ENCODE measurements at places on chromosomes 13 and 19.

DNA sequence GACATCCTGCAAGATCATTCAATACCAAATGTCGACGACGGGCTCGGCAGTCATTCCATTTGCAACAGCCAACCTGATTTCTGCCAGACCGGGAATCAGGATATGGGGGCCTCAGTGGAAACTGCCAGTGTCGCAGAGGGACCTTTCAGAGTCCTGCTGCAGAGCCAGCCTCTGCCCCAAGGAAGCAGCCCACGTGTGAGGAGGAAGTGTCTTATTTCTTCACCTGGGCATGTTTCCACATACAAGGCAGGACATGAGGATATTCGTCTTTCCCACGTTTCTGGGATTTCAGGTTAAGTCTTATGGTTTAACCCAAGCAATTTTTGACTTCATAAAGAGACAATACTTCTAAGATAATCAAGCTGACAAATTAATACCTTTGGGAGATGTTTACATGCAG is 69.9 kb downstream of the ABCC4 start:
- DNase-seq = no peak

GRCh38 chr13:73607489-73608156 is 526.6 kb downstream of the KLF12 start:
- DNase-seq = no peak

DNA sequence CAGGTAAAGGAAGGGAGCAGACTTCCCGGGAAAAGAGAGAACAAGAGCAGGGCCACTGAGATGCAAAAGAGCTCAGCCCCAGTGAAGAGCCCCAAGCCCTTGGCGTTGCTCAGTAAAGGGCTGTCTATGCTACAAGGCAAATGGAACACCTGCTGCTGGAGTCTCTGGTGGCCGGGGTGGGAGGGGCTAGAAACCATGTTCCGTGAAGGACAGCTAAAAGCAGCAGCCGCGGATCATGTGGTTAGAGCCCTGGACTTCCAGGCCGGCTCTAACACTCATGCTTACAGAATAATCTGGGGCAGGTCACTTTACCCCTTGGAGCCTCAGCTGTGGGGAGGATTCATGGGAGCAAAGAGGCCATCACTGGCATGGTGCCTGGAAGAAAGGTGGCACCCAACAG is 17.8 kb downstream of the POU2F2 start:
- DNase-seq = peak; percentile 96

DNA sequence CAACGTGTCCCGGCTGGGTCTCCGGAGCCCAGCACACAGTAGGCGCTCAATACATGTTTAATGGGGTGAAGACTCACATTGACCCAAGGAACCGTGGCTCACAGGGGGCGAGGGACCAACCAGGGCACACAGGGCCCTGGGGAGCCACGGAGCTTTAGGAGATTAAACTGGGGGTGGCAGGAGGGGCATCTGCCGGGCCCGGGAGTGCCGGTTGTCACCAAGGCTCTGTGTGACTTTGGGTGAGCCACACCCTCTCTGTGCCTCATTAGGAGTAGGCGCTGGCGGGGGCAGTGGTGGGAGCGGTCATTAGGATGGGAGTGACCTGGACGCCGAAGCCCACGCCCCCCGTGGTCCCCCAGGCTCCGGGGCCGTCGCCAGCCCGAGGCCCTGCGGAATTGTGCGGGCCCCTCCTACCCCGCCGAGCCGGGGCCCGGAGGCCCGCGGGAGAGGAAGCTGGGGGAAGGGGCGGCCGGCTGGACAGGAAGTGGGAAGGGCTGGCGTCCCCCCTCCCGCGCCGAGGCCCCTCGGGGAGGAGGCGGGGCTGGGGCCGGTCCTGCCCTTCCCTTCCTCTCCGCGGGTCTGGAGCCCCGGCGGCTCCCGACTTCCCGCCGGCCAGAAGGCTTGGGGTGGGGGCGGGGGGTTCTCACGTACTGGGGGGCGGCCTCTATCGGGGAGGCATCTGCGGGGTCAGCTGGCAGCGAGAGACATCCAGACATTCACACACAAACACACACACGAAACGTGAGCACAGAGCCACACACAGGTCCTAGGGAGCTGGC is 1.8 kb upstream of the SSBP4 start:
- DNase-seq = no peak

DNA sequence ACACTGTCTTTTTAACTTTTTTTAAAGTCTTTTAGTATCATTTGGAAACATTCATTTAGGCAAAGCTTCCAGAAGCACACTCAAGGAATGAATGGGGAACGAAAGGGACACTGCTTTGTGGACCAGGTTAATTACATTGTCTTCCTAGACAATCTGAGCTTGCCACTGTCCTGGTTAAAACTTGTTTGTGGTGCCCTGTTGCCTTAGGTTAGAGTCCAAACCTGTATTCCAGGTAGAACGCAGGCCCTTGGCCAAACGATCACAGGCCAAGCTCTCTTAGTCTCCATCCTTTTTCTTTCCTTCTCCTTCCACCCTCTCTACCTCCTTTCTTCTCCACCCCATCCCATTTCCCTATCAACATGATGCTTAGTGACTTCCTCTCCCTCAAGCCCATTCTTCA is 66.8 kb downstream of the ERCC5 start:
- no peak for DNase-seq

- no peak for DNase-seq
Observed at GRCh38 chr13:109651854-109652253, 134.5 kb downstream of the IRS2 start.

DNA sequence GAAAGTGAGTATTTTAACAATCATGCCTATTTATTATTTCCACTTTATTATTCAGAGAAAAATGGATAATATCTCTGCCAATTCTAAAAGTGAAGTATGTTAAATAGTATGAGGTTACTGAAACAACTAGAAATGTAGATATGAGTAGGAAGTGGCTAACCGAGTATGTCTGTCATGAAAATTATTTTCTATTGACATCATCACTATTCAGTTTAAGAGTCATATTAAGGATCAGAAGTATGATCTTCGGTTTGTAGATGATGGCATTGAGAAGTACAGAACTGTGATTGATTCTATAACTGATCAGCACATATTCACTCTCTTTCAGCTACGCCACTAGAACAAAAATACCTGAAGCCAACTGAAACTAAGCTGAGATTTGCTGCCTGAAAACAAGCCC is 146.4 kb upstream of the SLITRK5 start:
- DNase-seq = no peak

DNA sequence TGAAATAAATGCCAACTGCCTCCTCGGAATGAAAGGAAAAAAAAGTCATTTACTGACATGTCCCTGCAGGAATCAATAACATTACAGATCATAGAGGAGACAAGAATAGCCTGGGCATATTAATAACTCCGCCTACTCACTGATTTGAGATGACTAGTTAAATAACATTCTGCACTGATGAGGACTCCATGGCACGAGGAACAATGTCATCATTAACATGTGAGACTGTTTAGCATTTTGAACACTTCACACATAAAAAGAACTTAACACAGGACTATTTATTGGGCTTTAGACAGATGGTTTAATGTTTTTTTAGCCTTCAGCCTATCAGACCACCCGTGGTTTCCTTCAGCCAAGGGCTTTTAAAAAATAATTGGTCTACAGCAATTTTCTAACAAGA is 170.1 kb downstream of the OLFM4 start:
- no peak for DNase-seq

DNA sequence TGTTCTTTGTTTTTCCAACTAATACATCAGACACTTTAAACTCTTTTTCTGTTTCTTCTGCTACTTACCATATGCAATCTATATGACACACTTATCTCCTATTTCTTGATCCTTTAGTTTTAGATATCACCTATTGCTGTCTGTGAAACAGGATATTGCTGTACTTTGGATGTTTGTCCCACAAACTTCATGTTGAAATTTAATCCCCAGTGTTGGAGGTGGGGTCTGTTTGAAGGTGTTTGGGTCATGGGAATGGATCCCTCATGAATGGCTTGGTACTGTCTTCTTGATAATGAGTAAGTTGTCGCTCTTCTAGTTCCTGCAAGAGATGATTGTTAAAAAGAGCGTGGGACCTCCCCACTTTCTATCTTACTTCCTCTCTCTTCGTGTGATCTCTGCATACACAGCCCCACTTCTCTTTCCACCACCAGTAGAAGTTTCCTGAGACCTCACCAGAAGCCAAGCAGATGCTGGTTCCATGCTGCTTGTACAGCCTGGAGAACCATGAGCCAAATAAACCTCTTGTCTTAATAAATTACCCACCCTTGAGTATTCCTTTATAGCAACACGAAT is 244.2 kb downstream of the NHLRC3 start:
- DNase-seq = no peak

- DNase-seq = no peak
Observed at GRCh38 chr19:57473646-57474045, 3.7 kb downstream of the ZNF772 start.

DNA sequence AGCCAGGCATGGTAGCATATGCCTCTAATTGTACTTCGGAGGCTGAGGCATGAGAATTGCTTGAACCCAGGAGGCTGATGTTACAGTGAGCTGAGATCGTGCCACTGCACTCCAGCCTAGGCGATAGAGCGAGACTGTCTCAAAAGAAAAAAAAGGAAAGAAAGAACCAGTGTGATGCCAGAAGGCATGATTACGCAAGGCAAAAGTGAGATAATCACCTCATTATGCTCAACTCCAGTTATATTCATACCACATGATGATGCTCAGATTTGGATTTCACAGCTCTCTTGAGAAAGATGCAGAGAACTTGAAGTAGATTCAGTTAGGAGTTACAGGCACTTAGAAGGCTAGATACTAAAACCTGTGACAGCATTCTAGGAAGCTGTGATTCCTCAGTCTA is 21.8 kb downstream of the RCBTB1 start:
- no peak for DNase-seq

- no peak for DNase-seq
Observed at GRCh38 chr13:20230913-20231838, 943 bp downstream of the GJB6 start.

GRCh38 chr19:35793381-35794165 is 18.2 kb downstream of the ARHGAP33 start:
- no peak for DNase-seq

DNA sequence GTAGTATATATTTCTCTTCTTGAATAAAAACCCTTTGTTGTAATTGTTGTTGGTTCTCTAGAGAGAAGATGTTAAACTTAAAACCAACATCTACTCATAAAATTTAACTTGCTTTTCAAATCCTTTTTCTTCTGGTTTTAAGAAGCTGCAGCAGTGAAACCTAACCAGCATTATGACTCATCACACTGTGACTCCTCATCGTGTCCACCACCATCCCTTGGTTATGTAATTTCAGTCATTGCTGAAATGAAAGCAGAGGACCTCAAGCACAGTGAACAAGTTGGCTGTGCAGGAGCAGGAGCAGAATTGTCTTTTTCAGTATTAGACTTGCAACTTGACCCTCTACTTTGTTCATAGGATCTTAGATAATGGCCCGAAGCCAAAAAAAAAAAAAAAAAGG is 64.9 kb upstream of the HTR2A start:
- DNase-seq = no peak

DNA sequence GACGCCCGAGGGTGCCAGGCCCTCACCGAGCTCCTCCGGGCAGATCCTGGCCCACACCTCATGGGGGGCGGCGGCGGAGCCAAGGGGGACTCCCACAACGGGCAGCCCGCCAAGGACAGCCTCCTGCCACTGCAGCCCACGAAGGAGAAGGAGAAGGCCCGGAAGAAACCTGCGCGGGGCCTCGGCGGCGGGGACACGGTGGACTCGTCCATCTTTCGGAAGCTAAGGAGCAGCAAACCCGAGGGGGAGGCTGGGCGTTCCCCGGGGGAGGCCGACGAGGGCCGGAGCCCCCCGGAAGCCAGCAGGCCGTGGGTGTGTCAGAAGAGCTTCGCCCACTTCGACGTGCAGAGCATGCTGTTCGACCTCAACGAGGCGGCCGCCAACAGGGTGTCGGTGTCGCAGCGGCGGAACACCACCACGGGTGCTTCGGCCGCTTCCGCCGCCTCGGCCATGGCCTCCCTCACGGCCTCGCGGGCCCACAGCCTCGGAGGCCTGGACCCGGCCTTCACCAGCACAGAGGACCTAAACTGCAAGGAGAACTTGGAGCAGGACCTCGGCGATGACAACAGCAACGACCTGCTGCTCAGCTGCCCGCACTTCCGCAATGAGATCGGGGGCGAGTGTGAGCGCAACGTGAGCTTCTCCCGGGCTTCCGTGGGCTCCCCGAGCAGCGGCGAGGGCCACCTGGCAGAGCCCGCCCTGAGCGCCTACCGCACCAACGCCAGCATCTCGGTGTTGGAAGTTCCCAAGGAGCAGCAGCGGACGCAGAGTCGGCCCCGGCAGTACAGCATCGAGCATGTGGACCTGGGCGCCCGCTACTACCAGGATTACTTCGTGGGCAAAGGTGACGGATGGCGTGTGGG is 141.5 kb downstream of the DPF1 start:
- DNase-seq = no peak

- peak; percentile 43 for DNase-seq
Observed at GRCh38 chr13:35984776-35985453, 146.3 kb downstream of the DCLK1 start.

DNA sequence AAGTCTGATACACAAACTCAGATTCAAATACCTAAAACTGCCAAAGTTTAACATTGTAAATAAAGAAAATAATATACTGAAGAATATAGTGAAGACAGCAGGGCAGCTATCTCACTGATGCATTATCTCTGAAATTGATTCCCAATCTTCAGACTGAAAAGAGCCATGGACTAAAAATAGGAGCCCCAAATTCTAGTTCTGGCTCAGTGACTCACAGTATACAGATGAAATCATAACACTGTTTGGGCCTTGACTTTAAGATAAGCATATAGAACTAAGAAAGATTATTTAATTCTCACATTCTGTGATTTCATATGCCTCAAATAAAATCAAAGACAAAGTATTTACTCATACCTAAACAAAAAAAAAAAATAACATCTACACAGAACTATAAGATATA is 53.9 kb downstream of the RBM26 start:
- no peak for DNase-seq

DNA sequence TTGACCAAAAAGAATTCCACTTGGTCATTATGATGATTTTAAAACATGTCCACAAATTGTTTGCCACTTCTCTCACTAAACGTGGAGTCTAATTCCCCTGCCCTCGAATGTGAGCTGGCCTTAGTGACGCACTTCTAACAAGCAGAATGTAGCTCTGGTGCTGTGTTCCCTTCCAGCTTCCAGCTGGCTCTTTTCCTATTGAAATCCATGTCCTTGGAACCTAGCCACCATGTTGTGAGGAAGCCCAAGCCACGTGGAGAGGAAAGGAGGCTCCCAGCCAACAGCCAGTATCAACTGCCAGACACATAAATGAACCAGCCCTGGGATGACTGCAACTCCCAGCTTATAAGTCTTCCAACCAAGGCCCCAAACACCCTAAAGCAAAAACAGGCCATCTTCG is 23.6 kb upstream of the CEBPA start:
- no peak for DNase-seq

Data from NCI-H187 (cell line).